ENCODE measurements at places on chromosomes 12 and 14.

DNA sequence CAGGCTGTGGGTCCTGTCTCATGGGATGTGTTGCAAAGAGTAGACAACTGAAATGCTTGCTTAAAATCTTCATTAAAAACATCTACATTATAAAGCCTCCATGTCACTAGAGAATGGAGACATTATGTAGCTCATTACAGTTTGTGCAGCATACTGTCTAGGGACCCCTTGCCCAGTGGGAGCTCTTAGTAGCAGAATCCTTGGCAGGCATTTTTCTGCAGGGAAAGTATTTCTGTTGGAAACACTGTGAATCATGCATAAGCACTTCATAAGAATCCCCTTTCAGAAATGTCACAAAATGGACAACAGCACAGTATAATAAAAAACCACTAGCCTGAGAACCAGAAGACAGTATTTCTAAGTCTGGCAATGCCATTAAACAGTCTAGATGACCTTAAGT lies 174.3 kb downstream of the MGAT4C start:
- no peak for DNase-seq

DNA sequence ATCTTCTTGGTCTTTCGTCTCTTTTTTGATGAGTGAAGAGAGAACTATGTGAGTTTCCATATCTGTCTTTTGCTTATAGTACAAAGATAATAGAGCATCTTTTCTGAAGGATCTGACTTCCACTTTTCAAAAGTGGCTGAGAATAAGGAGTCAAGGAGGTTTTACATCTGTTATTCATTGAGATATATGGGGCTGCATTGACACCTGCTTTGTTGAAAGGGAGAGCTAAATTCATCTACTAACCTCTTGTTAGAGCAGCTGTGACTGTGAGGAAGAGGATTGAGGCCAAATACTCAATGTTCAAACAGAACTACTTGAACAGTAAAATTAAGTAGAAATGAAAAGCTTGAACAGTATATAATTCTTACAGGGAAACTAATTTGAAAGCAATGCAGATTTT lies 130.2 kb upstream of the ATP2B1 start:
- DNase-seq = no peak

DNA sequence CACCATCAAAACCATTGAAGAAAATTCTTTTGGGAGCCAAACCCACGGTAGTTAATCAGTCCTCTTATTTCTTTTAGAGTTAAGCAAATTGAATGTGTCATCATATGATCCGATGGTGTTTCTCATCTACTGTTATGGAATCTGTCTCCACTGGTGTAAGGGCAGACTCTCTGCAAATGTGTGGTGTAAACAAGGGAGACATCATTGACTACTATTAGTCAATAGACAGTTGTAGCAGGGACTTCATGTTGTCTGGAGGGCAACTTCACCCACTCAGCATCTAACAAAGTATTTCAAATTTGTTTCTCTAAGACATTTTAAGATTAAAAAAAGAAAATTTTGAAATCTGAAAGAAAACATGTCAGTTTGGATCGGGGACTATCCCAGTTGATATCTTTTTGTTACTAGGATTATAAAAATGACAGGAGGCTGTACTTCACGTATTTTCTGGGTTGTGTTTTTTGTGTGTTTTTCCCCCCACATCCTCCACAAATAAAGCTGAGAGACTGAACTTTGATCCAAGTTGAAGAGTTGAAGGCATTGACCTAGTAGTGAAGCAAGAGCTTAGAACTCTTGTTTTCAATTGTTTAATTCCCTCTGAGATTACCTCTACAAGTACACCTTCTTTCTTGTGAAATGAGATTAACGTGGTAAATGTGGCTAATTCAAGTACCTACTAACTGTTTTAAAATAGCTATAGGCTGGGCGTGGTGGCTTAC lies 4.0 kb downstream of the GOLGA5 start:
- DNase-seq = no peak

- peak; percentile 36 for DNase-seq
These were observed 65.6 kb upstream of the PTGR2 start for GRCh38 chr14:73785834-73786635.

DNA sequence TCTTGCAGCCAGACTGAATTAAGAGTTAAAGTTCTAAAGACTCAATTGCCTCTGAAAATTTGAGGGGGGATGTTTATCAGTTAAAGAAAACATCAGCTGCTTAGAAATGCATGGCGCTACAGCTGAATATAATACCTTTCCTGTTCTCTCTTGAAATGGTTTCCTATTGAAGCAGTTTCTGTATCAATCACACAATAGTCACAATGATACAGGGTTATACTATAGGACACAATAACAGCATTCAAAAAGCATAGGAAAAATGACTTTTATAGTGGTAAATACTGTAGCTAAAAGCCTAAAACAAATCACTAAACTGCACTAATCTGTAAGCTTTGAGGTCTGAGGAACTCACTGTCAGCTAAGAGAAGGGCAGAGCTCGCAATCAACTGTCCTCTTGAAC lies 15.2 kb downstream of the MDGA2 start:
- DNase-seq = no peak

DNA sequence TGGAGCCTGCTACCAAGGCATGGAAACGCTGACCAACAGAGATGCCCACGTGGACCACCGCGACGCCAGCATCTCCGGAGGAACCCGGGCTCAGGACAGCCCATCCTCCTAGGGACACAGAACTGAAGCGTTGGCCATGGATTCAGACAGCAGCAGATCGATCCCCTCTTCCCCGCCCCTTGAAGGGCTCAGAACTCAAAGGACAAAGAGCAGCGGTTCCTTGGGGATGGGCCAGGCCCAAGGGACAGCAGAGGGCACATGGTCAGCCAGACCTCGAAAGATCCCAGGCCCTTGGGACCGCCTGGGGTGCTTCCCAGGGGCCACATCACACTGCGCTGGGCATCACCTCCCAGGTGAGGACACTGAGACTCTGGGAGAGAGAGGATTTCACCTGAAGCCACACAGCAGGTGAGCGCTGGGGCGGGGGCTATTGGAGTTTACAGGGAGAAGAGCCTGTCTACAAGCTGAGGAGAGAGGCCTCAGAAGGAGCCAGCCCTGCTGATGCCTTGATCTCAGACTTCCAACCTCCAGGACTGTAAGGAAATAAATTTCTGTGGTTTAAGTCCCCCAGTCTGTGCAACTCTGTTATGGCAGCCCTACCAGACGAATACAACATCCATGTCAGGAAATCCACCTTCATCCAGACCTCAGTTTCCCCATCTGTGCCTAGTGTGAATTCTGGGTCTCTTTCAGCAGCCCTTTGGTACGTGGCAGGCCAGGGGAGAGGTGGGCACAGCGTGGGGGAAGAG lies 49.4 kb downstream of the CCNK start:
- no peak for DNase-seq

DNA sequence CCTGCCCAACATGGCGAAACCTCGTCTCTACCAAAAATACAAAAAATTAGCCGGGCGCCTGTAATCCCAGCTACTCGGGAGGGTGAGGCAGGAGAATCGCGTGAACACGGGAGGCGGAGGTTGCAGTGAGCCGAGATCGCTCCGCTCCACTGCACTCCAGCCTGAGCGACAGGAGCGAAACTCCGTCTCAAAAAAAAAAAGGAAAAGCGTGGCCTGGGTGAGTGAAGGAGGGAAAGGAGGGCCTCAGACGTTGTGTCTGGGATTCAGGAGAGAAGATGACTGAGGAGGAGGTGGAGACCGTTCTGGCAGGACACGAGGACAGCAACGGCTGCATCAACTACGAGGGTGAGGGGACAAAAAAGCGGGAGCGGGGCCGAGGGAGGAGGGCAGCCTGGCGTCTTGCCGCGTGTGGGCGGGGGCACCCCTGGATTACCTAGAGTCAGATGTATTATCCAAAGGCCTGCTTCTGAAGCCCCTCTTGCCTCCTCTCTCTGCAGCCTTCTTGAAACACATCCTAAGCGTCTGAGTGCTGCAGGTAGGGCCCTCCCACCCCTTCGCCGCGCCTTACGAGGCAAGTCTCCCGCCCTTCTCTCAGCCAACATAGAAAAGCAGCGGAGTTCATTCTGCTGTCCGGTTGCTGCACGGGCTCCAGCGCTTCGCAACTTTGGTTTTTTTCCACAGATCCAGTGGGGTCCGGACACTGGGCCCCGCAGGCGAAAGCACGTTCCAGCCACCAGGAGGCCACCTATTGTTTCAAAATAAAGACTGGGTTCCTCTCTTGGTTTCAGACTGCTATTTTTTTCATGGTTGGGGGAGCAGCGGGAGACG lies 744 bp upstream of the MYL6 start:
- DNase-seq = peak; percentile 10

DNA sequence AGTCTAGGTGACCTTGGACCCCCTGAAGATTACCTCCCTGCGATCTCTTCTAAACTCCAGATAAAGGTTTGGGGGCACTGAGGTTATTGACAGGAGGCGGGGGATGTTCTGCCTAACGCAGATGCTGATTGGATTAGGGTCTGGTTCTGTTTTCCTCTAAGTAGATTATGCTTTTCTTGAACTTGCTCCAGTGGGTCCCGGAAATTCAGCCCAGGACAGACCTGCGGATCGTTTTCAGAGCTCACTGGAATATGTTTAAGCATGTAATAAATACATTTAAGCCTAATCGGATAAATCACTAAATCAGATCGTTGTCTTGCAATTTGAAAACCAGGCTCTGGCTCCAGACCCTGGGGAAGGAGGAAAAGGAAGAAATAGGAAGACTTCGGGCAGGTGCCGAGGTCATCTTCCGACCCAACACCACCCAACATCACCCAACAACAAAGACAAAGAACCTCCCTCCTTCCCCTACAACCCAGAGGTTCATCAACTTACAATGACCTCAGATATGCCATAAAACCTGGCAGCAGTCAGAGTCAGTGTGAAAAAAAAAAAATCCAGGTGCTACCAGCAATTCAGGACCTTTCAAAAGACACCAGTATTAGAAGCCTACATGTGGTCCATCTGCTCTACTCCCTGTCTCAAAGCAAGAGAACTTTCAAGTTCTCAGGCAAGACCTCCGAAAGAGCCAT lies 148.4 kb downstream of the KSR2 start:
- no peak for DNase-seq

GRCh38 chr12:96419576-96420276 lies 19.5 kb upstream of the CDK17 start:
- no peak for DNase-seq

DNA sequence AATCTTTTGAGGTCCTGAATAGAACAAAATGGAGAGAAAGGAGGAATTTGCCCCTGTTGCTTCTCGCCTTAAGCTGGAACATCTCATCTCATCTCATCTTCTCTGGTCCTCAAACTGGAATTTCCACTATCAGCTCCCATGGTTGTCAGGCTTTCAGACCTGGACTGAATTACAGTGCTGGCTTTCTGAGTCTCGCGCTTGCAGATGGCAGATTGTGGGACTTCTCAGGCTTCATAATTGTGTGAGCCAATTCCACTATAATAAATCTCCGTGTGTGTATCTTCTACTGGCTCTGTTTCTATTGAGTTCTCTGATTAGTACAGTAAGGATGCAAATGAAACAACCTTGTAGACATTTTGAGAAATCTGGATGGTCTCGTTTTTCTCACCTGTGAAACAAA lies 199.0 kb downstream of the TMEM117 start:
- no peak for DNase-seq

DNA sequence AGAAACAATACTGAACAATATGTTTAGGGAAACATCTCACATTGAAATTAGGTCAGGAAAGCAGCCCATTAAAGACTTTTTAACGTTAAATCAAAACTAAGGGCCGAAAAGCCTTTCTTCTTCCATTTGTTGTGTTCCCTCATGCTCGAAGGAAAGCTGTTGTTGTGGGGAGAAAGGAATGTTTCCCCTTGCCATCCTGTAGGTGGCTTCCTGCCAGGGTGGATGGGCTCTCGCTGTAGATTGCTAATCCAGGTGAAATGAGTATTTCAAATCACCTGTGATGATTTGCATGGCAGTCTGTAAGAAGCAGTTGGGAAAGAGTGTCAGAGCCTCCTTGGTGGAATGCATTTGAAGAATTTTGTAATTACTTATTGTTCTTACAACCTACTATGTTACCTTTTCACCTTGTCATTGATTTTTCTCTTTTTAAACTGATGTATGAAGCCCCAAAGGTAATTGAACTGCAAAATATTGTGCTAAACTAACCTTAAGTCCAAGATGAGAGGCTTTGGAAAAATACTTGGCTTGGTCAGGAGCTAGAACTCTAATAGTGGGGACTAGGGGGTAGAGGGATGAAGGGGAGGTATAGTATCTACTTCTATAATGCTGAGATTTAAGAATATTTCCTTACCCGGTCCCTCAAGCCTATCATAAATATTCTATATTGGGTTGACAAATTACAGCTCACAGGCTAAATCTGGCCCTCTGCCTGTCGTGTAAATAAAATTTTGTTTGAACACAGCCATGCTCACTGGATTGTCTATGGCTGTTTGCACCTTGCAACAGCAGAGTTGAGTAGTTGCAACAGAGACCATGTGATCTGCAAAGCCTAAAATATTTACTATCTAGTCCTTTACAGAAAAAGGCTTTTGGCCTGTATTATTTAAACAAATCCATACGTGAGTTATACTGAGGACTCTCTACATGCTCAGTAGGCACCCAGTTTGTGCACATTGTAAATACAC lies 7.7 kb upstream of the DCP1B start:
- DNase-seq = no peak

DNA sequence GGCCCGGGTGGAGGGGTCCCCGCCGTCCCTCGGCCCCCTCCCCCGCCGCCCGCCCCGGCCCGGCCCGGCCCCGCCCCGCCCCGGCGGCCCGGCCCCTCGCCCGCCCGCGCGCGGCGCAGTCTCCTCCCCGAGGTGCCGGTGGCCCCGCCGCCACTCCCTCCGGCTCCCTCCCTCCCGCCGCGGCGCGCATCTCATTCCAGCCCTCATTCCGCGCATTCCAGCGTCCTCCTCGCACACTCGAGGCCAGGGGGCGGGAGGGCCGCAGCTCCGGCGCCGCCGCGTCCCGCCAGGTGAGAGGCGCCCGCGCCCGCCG lies at the start of gene TEAD4:
Gene TEAD4 (plus strand): TSS at position 206 of the 313 bp plus-strand sequence.
- no peak for DNase-seq

DNA sequence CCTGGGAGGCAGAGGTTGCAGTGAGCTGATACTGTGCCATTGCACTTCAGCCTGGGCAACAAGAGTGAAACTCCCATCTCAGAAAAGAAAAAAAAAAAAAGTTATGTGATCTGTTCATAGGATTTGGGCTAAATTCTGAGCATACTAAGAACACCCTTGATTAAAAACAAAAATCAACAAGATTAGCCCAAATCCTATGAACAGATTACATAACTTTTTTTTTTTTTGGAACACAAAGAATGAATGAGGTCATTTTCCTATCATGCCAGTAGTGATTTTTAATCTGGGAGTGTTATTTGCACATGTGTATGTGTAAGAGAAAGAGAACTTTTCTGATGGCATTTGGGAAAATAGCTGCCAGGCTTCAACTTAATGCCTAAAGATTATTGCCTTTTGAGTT lies 208.7 kb downstream of the ERC1 start:
- DNase-seq = no peak

DNA sequence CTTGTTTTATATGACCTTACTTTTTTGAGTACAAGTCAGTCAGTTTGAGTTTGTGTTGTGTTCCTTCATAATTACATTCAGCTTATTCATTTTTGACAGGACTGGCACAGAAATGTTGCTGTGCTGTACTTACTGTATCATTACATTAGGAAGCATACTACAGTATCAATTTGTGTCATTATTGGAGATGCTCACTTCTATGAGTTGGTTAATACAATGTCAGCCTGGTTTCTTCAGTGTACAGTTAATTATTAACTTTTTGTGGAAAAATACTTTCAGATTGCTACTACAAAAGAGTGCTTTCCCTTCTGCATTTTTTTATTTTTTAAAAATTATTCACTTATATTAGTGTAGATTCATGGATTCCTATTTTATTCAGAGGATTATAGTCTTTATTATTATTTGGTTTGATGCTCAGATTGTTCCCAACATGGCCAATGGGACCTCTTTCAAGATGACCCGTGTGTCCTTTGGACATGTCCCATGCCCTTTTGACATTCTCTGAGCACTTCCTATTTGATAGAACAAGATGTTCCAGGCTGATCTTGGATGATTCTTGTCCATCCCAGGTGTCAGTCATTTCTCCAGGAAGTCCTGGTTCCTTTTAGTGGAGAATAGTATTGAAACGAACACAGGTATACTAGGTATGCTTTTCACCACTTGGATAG lies 66.6 kb downstream of the MON2 start:
- no peak for DNase-seq

Measured in stimulated activated CD8-positive, alpha-beta memory T cell treated with anti-CD3 and anti-CD28 coated beads, Interleukin-7, amount 100 ng/mL, for 4 hours (primary cell).